ENCODE measurements at places on chromosomes 4 and X.

GRCh38 chr4:71586087-71586763, 197.7 kb downstream of the GC start:
- DNase-seq: no peak

DNA sequence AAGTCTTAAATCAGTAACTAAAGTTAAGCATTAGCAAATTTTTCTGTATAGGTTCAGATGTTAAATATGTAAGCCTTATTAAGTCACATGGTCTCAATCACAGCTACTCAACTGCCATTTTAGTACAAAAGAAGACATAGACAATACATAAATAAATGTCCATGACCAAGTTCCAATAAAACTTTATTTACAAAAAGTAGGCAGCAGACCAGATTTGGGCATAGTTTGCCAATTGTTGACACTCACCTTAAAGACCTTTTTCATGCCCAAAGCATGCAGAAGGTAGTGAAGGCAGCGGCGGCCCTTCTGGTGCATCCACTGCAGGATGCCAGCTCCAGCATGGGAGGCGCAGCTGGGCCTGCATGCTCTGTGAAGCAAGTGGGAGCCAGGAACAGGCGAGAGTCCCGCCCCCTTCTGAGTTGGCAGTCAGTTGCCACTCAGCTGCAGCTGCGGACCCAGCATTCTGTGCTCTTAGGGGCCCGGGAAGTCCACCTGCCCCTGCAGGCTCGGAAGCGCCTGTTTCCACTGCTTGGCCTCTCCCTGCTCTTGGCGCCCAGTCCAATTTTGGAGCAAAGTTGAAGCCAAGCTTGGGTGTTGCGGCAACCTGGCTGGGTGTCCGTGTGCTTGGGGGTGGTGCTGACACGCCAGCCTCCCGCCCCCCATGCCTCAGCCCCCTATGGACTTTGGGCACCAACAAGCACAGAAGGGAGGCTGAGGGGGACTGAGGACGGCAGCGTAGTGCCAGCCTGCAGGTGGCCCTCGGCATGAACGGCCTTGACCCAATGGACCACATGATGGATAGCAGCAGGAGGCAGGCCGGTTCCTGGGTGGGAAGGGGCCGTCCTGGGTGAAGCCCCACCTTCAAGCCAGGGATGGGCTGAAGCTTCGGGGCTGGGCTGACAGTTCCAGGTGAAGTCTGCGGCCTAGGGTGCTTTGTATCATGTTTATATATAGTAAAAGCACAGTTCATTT, 42.4 kb upstream of the PABPC4L start:
- DNase-seq: no peak

DNA sequence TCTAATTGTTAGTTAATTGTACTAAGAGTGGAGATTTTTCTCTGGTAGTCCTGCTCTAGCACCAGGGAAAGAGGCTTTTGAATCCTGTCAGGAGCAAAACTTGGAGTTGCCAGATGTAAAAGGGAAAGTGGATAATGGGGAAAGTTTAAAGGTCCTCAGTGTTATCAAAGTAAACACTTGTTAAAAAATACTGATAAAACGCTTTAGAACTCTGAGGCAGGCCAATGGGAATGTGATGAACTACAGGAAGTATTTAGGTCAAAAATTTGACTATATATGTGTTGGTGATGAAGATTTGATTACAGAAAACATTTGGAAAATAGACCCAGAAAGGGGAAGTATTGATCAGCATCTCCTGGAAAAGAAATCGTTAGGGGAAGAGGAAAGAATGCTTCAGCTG, 32.8 kb downstream of the SERPINA7 start:
- DNase-seq: no peak

- DNase-seq: no peak
Observed at GRCh38 chrX:41956027-41956426, 32.7 kb upstream of the CASK start.

DNA sequence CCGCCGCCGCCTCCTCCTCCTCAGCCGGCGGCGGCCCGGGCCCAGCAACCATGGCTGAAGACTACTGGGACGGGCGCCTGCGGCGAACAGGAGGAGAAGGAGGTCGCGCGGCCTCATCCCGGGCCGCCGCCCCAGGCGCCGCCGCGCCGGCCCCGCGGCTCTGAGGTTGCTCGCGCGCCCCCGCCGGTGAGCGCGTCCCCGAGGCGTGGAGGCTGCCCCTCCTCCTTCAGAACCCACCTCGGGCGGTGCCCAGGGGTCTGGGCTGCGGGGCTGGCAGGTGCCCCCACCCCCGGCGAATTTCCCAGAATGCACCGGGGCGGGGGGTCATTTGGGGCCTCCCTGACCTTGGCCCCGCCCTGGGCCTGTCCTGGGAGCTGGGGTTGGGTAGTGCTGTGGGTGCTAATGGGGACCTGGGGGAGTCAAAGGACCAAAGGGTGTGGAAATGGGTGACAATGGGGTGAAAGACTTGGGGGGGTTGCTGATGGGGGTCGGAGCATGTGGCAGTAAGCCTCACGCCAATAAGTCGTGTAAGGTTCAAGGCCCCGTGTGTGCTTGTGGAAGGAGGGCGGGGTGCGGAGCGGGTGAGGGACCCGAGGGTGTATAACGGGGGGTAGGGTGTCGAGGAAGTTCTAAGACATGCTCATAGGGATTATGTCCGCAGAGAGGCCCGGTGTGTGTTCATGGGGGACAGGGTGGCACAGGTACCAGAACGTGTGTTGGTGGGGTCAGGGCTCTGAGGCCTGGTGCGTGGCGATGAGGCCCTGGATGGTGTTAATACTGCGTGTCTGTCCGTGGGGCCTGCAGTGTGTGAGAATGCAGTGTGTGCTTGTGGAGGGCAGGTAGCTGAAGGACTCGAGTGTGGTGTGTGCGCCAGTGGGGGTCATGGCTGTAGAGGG, 687 bp downstream of the CDK16 start:
- DNase-seq: no peak

- DNase-seq: no peak
Observed at GRCh38 chr4:10529291-10530136, 72.3 kb upstream of the ZNF518B start.

GRCh38 chrX:5957506-5957905, 271.2 kb downstream of the NLGN4X start:
- no peak for DNase-seq

DNA sequence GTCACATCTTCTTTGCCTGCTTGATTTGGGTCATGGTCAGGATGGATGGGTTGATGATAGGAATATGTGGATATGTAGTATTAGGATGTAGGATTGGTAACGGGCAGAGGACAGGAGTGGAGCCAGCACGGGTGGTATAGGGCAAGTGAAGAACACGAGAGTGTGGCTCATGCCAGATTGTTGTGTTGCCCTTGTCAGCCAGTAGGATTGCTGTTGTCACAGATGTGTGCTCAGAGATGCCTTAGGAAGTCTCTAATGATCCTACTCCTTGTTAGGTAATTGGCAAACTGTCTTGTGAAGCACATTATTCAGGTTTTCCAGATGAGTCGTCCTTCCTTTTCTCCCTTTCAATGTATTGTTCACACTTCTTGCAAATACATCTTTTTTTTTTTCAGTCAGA, 5.5 kb downstream of the ATP10D start:
- DNase-seq: no peak

DNA sequence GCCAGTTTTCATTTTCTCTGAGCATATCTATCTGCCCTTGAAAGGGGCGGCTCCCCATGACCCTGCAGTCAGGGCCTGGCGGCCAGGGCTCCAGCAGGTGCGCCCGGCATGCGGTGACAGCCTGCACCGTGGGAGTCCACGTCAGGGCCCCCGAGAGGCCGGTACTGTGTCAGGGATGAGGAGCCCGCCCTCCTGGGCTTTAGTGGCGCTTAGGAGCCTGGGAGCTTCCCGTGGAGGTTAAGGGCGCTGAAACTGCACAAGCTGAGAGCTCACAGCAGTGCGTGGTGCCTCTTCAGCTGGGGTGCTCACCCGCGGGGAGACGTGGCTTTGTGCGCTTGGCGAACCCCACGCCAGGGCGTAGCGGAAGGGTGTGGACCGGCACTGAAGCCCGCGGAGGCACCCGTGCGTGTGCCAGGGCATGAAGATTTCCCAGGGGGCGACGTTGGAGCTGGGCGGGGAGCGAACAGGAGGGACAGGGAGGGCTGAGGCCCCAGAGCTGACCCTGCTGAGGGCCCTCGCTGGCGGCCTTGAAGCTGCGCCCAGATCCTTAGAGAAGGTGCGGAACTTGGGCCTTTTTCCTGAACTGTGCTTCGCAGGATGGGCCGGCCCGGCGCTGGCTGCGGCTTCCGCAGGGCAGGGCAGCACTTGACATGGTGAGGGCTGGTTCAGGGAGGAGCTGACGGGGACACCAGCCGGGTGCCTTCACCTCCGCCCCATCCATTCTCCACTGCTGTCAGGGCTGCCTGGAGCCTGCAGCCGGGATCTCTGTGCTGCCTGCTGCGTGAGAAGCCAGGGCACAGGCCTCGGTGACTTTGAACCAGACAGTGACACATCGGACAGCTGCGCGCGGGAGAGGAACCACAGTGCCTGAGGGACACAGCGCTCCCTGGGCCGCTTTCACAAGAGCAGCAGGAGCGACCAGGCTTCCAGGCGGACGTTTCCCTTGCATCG, 32.9 kb downstream of the HTT-AS start:
- no peak for DNase-seq

DNA sequence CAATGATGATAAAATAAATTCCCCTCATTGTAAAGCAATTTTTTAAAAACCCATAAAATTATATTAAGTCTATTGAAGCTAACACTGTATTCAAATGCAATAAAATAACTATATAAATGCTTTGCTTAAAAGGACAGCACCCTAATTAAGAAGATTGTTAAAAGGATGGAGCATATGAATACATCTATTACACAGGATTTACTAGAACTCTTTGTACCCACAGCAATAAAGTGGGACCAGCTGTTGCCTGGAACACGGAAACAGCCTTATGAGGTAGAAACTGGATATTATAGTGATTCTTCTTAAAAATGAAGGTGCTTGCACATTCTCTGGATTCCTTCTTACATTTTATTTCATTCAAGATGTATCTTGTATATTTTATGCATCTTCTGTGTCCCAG, 298.7 kb upstream of the KLF3 start:
- no peak for DNase-seq

GRCh38 chr4:89294573-89295269, 12.9 kb downstream of the GPRIN3 start:
- DNase-seq: no peak

- no peak for DNase-seq
Observed at GRCh38 chr4:172514011-172514410, 654.6 kb upstream of the GALNT7 start.

- DNase-seq: no peak
Observed at GRCh38 chr4:15042529-15043167, 40.4 kb downstream of the CPEB2 start.

- no peak for DNase-seq
Observed at GRCh38 chr4:45621971-45622370, 501.9 kb downstream of the GABRG1 start.

DNA sequence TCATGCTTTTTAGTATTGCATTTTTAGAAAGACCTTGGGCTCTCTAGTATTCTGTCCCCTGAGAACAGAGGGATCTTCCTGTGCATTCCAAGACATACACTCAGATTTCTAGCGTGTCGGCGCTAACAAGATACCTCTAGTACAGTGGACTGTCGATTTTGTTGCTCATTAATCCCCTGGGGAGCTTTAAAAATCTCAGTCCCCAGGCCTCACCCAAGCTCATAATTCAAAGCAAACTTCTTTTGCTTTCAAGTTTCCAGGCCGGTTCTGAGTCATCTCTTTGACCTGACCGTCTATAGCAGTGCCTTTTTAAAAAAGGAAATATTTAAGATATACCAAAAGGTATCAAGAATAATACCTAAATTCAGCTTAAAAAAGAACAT, 137.0 kb downstream of the AMMECR1 start:
- no peak for DNase-seq

Data from stimulated activated CD4-positive, alpha-beta T cell treated with anti-CD3 and anti-CD28 coated beads, TNF-alpha, amount 100 ng/mL, for 4 hours (primary cell).